ENCODE measurements at places on chromosomes 6 and 20.

- no peak overlapping the region for H3K4me3 ChIP-seq
- DNase-seq, result no peak
- H3K27ac ChIP-seq, result no peak overlapping the region
These were observed 21.6 kb downstream of the EYA4 start for GRCh38 chr6:133262804-133263203.

DNA sequence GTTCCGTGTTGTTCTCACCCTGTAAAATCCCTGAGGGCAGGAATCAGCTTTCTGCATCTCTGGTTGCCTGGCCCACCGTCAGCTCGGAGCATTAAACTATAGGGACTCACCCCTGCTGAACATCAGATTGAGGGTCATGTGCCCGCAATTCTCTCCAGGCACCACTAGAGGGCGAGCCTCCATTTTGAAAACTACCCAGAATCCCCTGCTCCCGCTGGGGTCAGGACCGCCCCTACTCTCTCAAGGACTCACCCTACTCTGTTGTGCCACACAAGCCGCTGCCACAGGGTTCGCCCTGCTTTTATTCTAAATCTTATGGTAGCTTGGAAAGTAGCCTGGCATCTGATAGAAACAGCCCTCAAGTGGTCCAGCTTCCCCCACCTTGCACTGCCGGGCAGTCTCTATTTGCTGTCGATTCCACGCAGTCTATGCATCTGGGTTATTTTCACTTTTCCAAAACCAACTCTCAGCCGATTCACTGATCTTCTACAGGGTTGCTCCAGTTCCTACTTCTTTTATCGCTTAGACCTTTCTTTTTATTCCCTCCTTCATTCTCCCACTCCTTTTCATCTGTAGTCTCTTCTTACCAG is 244.1 kb upstream of the QKI start:
- H3K27me3 ChIP-seq, result no peaks in the 10 kb centered on the region
- no peak for DNase-seq
- H3K4me3 ChIP-seq, result no peak overlapping the region

- H3K36me3 ChIP-seq, result no peaks in the 10 kb centered on the region
- DNase-seq, result no peak
- peaks cover 29% of the 10 kb centered on the region for H3K4me1 ChIP-seq
- H3K27me3 ChIP-seq, result no peaks in the 10 kb centered on the region
- no peak overlapping the region for H3K4me3 ChIP-seq
These were observed 204.8 kb downstream of the DTNBP1 start for GRCh38 chr6:15458021-15458459.

- H3K27me3 ChIP-seq, result no peaks in the 10 kb centered on the region
- H3K4me3 ChIP-seq, result no peak overlapping the region
- no peaks in the 10 kb centered on the region for H3K36me3 ChIP-seq
- H3K27ac ChIP-seq, result no peak overlapping the region
- H3K4me1 ChIP-seq, result peaks cover 22% of the 10 kb centered on the region
These were observed 90.2 kb downstream of the TMEM242 start for GRCh38 chr6:157233156-157233555.

All from vagina (tissue), 2 donors.